Stimulated activated CD4-positive, alpha-beta T cell treated with anti-CD3 and anti-CD28 coated beads, Interleukin-1b, Interleukin-23, amount 100 ng/mL, for 24 hours (primary cell): ENCODE measurements at places on chromosomes 3 and 15.

- no peak for DNase-seq
Measured at GRCh38 chr3:115251509-115251908, 104.4 kb upstream of the ZBTB20 start.

DNA sequence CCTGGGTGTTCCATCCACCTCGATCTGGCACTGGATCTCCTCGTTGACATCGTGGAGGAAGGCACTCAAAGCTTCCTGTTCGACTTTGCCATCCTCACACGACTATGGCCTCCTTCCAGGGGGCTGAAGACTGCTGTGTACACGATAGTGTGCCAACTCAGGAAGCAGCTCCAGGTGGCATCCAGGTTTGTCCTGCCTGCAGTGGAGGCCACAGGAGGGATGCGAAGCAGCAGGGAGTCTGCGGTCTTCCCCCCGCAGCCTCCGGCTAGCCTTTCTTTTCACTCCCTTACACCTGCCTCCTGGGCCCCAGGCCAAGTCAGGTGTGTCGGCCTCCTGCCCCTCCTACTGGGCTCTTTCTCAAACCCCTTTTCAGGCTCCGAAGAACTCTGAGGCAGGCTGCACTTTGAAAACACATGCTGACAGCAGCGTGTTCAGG lies 32.2 kb downstream of the SYNM start:
- DNase-seq: no peak

GRCh38 chr15:67199881-67200763 lies 54.3 kb downstream of the AAGAB start:
- DNase-seq: no peak

GRCh38 chr3:186990878-186991308 lies 60.6 kb downstream of the ST6GAL1 start:
- DNase-seq: no peak

DNA sequence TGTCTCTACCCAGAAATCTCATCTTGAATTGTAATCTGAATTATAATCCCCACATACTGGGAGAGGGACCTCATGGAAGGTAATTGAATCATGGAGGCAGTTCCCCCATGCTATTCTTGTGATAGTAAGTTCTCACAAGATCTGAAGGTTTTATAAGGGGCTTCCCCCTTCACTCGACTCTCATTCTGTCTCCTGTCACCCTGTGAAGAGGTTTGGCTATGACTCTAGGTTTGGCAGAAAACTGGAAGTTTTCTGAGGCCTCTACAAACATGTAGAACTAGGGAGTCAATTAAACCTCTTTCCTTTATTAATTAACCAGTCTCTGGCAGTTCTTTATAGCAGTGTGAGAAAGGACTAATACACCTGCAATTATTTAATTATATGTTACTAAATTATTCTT lies 125.2 kb upstream of the TGFBR2 start:
- no peak for DNase-seq

GRCh38 chr3:156050918-156051317 lies 69.5 kb upstream of the KCNAB1 start:
- no peak for DNase-seq
